CD4-positive, alpha-beta T cell treated with Interleukin-21 for 1 hour (primary cell): ENCODE measurements at places on chromosomes 7 and 10.

GRCh38 chr7:140478246-140479061 lies 851 bp downstream of the MKRN1 start:
- DNase-seq: peak; percentile 42

- DNase-seq: no peak
Measured at GRCh38 chr10:13938950-13939349, 352.2 kb downstream of the PRPF18 start.

DNA sequence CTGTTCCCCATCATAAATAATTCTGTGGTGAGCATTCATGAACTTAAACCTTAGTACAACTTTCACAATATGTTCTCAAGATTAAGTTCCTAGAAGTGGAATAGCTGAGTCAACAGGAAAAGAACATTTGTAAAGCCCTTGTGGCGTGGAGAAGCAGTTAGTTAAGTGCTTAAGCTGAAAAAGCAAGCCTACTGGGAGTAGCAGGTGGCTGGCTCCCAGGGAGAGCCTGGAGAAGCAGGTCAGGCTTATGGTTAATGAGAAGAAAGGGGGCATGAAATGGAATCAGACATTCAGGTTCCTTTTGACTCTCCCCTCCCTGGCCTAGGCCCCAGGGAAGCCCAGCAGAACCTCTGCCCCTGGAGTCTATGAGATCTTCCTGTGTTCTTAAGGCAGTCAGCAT lies 35.3 kb downstream of the VSTM4 start:
- no peak for DNase-seq

GRCh38 chr7:97187067-97187466 lies 69.6 kb downstream of the SDHAF3 start:
- DNase-seq: no peak

DNA sequence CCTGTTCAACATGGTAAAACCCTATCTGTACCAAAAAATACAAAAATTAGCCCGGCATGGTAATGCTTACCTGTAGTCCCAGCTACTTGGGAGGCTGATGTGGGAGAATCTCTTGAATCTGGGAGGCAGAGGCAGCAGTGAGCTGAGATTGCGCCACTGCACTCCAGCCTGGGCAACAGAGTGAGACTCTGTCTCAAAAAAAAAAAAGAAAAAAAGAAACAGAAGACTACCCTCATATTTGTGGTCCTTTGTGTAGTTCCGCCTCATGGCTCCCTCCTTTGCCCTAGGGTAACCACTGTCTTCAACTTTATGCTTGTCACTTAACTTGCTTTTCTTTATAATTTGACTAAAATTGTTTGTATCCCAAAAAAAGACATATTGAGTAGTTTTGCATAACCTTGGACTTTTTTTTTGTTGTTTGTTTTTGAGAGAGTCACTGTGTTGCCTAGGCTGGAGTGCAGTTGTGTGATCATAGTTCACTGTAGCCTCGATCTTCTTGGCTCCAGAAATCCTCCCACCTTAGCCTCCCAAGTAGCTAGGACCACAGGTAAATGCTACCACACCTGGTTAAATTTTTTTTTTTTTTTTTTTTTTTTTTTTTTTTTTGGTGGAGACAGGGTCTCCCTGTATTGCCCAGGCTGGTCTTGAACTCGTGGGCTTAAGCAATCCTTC lies 3.7 kb downstream of the ZNF487 start:
- no peak for DNase-seq

DNA sequence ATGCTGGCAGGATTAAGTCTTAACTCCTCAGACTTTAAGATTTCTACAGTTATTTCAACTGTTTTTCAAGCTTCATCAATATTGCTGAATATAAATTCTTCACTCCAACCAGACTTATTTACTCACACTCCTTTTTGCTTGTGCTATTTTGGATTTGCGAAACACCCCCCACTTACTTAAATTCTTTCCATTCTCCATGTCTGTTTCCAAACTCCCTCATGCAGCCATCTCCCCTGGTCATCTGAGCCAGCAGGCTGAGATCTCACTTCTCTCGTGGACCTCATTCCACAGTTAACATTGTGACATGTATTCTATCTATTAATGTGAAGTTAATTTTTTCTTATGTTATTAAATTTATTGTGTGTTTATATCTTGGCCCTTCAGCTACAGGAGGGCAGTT lies 188.9 kb upstream of the HDAC9 start:
- DNase-seq: no peak

- no peak for DNase-seq
Measured at GRCh38 chr7:106015381-106016218, 52.5 kb downstream of the CDHR3 start.

GRCh38 chr10:92763634-92764155 lies 73.9 kb downstream of the HHEX start:
- no peak for DNase-seq

GRCh38 chr10:117514971-117515370 lies 27.6 kb upstream of the EMX2 start:
- DNase-seq: no peak
